Tibial nerve (tissue), 4 donors: ENCODE measurements at places on chromosomes 6 and 20. TPM values are rescaled to one million over a fixed set of nuclear protein-coding genes. Genes with fewer than 3 reads are reported as not detected.

- H3K36me3 ChIP-seq: no peaks in the 10 kb centered on the region
- no peaks in the 10 kb centered on the region for H3K27me3 ChIP-seq
- no peak overlapping the region for H3K4me3 ChIP-seq
- no peaks in the 10 kb centered on the region for H3K4me1 ChIP-seq
- H3K27ac ChIP-seq: no peak overlapping the region
- DNase-seq: no peak
Observed at GRCh38 chr6:169850154-169850553, 98.7 kb downstream of the ERMARD start.

GRCh38 chr6:111276736-111277135 is 189.4 kb downstream of the SLC16A10 start:
- no peaks in the 10 kb centered on the region for H3K4me1 ChIP-seq
- DNase-seq: no peak
- H3K4me3 ChIP-seq: no peak overlapping the region
- peaks cover 93% of the 10 kb centered on the region for H3K36me3 ChIP-seq
- no peak overlapping the region for H3K27ac ChIP-seq

GRCh38 chr6:34316431-34317171 is 67.8 kb upstream of the SMIM29 start:
- H3K27ac ChIP-seq: no peak overlapping the region
- DNase-seq: no peak
- peaks cover 55% of the 10 kb centered on the region for H3K4me1 ChIP-seq
- no peaks in the 10 kb centered on the region for H3K36me3 ChIP-seq
- no peak overlapping the region for H3K4me3 ChIP-seq
- no peaks in the 10 kb centered on the region for H3K27me3 ChIP-seq

DNA sequence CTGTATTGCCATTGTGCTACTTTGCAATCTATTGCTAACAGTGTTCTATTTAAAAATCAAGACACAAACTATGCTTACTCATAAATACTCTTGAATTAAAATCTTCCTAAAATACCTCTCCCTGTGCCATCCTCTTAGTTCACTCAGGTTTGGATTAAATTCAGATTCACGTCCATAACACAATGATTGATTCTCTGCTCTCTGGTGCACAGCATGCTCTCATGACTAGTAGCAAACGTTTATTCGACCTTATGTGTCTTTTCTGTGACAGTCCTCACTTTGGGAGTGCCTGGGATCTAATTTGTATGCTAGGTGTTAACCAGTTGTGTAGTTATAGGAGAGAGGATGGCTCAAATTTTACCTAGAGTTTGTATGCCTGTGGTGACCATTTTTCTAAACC is 270.4 kb upstream of the FKBP1C start:
- no peak for DNase-seq
- no peaks in the 10 kb centered on the region for H3K4me1 ChIP-seq
- no peak overlapping the region for H3K27ac ChIP-seq
- H3K4me3 ChIP-seq: no peak overlapping the region
- H3K36me3 ChIP-seq: no peaks in the 10 kb centered on the region

GRCh38 chr20:2658414-2659354 is 5.3 kb downstream of the IDH3B start:
- no peaks in the 10 kb centered on the region for H3K27me3 ChIP-seq
- H3K4me3 ChIP-seq: no peak overlapping the region
- H3K27ac ChIP-seq: no peak overlapping the region
- peaks cover 3% of the 10 kb centered on the region for H3K36me3 ChIP-seq
- H3K4me1 ChIP-seq: peaks cover 16% of the 10 kb centered on the region

GRCh38 chr6:3977875-3978711 is 100.8 kb downstream of the FAM217A start:
- no peaks in the 10 kb centered on the region for H3K4me1 ChIP-seq
- H3K27ac ChIP-seq: no peak overlapping the region
- no peak overlapping the region for H3K4me3 ChIP-seq
- H3K27me3 ChIP-seq: no peaks in the 10 kb centered on the region
- no peaks in the 10 kb centered on the region for H3K36me3 ChIP-seq

DNA sequence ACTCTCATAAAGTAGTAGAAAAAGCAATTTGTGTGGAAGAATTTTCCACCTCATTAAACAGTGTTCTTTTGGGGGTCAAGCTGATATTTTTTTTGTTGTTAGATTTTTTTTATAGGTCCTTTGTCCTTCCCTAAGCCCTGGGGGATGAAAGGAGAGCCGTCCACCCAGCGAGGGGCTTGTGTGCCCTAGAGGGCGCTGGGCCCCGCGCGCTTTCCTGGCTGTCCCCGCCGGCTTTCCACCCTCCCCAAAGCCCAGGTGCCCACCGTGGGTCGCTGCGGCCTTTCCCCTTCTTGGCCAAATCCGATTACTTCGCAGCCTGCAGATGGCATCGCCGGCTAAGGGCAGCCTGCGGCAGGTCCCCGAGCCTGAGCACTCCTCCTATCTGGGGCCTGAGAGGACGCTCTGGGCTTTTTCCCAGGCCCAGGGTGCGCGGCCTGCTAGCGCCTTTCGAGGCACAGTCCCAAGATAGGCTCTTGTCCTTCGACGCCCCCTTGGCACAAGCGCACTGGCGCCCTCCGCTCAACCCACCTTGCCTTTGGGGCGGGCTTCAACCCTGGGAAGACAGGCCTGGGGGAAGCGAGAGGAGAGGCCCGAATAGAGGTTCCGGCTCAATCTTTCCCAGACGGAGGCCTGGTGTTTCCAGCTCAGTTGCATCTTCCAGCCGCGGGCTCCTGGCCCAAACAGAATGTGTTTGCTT is 33.6 kb downstream of the TFAP2A start:
- H3K27ac ChIP-seq: no peak overlapping the region
- no peak for DNase-seq
- peaks cover 38% of the 10 kb centered on the region for H3K4me1 ChIP-seq
- H3K27me3 ChIP-seq: peaks cover 64% of the 10 kb centered on the region
- H3K36me3 ChIP-seq: no peaks in the 10 kb centered on the region

DNA sequence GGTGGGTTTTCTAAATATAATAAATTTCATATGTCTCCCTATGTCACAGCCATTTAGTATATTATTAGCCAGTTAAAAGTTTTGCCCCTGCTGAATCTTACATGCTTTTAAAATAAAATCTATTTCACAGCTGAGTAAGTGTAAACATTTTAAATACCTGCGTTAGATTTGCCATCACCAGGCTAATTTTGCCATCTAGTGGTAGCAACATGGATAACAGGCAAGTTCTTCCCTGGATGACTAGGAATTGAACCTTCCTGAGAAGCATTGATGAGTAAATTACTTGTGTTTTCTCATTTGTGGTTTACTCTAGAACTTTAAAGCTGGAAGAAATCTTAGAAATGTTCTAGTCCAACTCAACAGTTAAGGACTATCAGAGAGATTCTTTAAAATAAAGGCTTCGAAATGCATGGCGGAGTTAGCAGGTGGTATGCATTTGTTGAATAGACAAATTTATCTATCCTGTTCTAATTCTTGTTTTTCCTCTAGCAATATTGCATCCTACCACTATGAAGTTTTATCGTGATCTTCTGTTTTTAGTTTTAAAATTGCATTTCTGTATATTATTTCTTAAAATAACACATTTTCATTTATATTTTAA is 2.6 kb downstream of the PRSS35 start:
- no peaks in the 10 kb centered on the region for H3K36me3 ChIP-seq
- no peak overlapping the region for H3K27ac ChIP-seq
- no peak for DNase-seq
- H3K27me3 ChIP-seq: no peaks in the 10 kb centered on the region
- H3K4me3 ChIP-seq: no peak overlapping the region
- H3K4me1 ChIP-seq: no peaks in the 10 kb centered on the region

DNA sequence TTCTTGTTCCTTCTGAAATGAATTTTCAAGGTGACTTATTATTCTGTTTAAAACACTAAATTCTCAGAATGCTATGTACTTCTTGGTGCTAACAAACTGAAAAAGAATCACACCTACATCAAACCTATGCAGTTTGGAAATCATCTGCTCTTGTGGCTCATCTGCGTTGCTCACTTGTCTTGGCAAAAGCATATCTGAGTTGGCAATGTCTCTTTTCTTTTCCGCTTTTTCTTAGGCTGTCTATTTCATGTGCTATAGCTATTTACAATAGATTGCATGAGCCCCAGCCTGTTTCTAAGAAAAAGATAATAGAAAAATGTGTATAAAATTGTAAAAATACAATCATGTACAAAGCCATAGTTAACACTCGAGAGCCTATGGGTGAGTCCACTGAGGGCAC is 348.9 kb upstream of the AGPAT4 start:
- DNase-seq: no peak
- H3K27ac ChIP-seq: no peak overlapping the region
- no peak overlapping the region for H3K4me3 ChIP-seq
- no peaks in the 10 kb centered on the region for H3K27me3 ChIP-seq
- H3K4me1 ChIP-seq: no peaks in the 10 kb centered on the region

GRCh38 chr6:20126789-20127653 is 85.2 kb downstream of the MBOAT1 start:
- no peaks in the 10 kb centered on the region for H3K36me3 ChIP-seq
- H3K4me3 ChIP-seq: no peak overlapping the region
- no peaks in the 10 kb centered on the region for H3K4me1 ChIP-seq

DNA sequence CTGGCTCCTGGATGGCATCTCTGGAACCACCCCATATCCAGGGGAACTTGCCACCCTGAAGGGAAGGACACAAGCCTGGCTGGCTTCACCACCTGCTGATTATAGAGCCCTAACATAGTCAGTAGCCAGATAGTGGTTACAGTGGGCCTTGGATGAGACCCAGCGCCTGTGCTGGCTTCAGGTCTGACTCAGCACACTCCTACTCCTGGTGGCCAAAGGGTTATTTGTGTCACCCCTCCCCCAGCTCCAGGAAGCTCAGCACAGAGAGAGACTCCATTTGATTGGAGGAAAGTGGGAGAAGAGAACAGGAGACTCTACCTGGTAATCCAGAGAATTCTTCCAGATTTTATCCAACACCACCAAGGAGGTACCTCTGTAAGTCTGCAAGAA is 12.8 kb downstream of the SNX14 start:
- H3K4me3 ChIP-seq: no peak overlapping the region
- no peak overlapping the region for H3K27ac ChIP-seq
- no peaks in the 10 kb centered on the region for H3K27me3 ChIP-seq
- no peaks in the 10 kb centered on the region for H3K36me3 ChIP-seq

- H3K4me3 ChIP-seq: no peak overlapping the region
- H3K36me3 ChIP-seq: no peaks in the 10 kb centered on the region
- no peak for DNase-seq
Observed at GRCh38 chr20:3922223-3922982, 33.2 kb downstream of the PANK2 start.

DNA sequence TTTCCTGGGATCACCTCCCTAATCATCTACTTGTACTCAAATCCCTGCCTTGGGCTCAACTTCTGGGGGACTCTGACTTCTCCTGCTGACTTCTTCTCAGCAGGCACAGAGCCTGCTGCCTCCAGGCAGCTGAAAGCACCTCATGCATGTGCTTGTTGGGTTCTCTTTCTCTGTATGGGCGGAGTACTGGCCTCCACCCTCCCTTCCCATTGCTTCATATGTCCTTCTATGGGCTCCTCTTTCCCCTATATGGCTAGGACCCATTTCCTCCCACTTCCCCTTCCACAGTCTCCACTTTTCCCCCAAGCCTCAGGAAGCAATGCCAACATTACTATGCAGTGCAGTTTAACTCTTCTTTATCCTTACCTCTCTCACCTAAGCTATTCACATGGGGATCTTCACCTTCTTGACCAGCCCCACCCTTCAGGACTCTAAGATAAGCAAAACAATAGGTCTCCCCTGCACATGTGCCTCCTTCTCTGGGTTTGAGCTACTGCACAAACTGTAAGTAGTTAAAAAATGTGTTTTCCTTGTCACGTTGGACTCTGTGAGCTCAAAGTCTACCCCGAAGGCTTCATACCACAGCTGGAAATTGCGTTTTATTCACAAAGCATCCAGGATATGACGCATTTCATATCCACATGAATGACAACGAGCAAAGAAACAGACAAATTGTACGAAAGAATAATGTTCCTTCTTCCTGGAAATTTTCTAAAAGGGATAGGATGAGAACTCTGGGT is 93.7 kb downstream of the CDS2 start:
- no peaks in the 10 kb centered on the region for H3K36me3 ChIP-seq
- no peaks in the 10 kb centered on the region for H3K27me3 ChIP-seq
- no peaks in the 10 kb centered on the region for H3K4me1 ChIP-seq
- no peak overlapping the region for H3K27ac ChIP-seq

DNA sequence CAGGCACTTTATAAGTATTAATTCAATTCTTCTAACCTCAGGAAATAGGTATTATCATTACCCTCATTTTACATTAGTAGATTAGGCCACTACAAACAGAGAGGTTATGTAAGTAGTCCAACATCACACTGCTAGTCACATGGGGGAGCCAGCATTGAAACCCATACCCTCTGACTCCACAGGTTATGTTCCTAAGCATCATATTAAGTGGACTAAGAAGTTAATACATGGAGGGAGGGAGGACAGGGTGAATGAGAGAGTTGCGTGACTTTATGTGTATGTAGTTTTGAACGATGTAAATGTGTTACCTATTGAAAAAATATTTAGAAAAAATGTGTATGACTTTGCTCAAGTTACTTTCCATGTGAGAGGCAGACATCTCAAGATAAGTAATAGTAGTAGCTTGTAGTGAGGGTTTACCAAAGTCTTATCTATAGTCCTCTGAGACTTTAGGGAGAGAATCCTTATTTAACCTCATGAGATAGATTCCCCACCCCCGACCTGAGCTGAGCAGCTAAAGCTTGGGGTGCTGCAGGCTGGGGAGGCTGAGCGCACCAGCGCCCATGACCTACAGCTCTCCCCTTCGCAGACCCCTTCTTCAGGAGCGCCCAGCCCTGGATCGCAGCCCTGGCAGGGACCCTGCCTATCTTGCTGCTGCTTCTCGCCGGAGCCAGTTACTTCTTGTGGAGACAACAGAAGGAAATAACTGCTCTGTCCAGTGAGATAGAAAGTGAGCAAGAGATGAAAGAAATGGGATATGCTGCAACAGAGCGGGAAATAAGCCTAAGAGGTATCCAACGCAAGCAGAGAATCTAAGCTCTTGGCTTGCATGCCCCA is 7.5 kb downstream of the BTN3A2 start:
- no peak overlapping the region for H3K27ac ChIP-seq
- DNase-seq: no peak
- H3K27me3 ChIP-seq: no peaks in the 10 kb centered on the region
- H3K36me3 ChIP-seq: peaks cover 65% of the 10 kb centered on the region
- no peaks in the 10 kb centered on the region for H3K4me1 ChIP-seq

- H3K4me3 ChIP-seq: no peak overlapping the region
- no peak for DNase-seq
- H3K27ac ChIP-seq: no peak overlapping the region
- no peaks in the 10 kb centered on the region for H3K4me1 ChIP-seq
- H3K36me3 ChIP-seq: no peaks in the 10 kb centered on the region
- H3K27me3 ChIP-seq: no peaks in the 10 kb centered on the region
Observed at GRCh38 chr20:52132337-52132736, 59.2 kb downstream of the ZFP64 start.

DNA sequence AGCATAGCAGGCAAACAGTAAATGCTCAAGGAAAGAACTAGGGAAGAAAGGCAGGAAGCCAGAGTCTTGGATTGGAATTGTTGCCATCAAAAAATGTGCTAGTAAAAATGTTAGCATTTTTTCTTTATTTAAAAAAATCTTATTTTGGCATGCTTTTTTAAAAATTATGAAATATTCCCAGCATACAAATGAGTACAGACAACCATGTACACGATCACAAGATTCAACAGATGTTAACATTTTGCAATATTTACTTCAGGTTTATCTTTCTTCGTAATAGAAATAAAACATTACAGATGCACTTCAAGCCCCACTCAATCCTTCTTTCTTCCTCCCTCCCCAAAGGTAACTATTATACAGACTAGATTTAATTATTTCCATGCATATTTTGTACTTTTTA is 27.4 kb upstream of the NOP56 start:
- DNase-seq: no peak
- no peak overlapping the region for H3K27ac ChIP-seq
- H3K36me3 ChIP-seq: no peaks in the 10 kb centered on the region
- H3K4me3 ChIP-seq: no peak overlapping the region

The SLC22A3 gene
- total RNA-seq: 205 TPM

The DNAH8 gene
- total RNA-seq: 0.22 TPM

The TRIM27 gene
- total RNA-seq: 62.5 TPM

The PLN gene
- 12.7 TPM for total RNA-seq
